ENCODE measurements at places on chromosomes 2 and 18.

GRCh38 chr18:37613253-37613565, 47.6 kb upstream of the CELF4 start:
- DNase-seq = no peak

GRCh38 chr2:208015475-208015874, 9.9 kb downstream of the PLEKHM3 start:
- DNase-seq = no peak

- no peak for DNase-seq
Measured at GRCh38 chr2:58539973-58540372, 298.8 kb upstream of the FANCL start.

- no peak for DNase-seq
Measured at GRCh38 chr2:134567666-134568065, 151.1 kb downstream of the TMEM163 start.

DNA sequence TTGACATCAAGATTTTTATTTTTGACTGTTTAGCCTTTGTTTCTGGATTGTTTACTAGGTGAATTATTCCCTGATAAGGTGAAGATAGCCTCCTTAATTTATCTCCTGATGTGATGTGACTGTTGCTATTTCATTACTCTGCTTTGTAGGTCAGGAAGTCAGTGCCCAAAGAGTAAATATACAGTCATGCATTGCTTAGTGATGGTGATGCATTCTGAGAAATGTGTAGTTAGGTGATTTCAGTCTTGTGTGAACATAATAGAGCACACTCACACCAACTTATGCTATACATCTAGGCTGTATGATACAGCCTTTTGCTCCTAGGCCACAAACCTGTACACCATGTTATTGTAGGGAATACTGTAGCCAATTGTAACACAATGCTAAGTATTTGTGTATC, 102.4 kb upstream of the THUMPD2 start:
- no peak for DNase-seq

GRCh38 chr2:232349946-232350635, 28.5 kb upstream of the ALPP start:
- no peak for DNase-seq

DNA sequence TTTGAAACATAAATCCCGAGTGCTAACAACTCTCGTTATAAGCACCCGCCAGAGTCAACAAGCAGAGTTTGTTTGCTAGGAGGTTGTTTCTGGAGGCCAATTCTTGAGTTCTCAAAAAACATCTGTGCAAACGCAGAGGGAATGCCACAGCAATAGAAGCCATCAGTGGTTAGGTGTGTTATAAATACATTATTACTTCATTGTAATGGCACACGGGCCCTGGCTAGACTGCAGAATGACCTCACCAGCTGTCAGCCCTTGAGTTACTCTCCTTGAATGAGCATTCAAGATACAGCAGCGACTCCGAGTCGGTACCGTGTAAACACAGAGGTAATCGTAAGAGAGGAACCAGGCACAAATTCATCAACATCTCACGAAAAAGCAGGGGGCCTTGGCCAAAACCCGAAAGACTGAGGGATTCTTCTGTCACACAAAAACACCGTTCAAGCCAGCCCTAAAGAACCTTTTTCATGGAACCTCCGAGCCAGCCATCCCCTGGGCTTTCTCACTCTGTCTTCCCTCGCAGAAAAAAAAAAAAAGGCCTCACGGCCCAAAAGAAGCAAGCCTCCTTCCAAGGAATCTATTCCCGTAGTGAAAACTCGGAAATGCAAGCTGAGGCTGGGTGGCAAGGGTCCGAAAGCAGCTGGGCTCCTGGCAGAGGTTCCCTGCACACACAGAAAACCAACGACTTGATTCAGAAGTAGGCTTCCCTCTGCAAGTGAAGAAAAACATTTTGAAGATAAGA, 133.7 kb upstream of the MEIS1 start:
- no peak for DNase-seq

DNA sequence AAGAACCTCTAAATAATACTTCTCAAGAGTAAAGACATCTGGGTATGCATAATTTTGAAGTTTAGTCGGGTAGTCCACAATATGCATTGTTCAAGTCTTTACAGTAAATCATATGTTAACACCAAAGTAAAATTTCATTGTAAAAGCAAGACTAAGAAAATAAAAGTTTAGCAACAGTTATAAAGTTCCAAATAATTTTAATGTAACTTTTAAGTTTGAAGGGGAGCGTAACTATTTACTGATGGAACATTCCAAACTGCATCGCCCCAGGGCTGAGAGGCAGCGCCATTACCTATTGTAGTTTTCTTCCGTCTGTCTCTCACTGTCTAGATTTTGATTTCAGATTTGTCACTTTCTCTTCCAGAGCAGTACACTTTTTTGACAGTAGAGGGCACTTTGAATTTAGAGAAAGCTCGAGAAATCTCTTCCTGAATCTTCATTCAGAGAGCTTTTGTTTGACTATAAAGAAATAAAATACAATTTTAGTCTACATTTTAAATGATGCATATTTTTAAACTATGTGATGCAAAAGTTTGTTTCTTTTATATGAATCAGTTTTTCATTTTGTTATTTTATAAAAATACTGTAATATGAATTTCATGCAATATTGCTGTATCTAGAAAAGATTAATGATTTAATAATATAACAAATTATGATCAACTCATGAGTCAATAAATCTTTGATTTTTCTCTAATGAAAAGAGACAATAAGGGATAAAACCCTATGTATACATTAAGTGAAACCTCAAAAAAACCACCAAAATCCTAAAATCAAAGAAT, 389.8 kb downstream of the FIGN start:
- no peak for DNase-seq

- no peak for DNase-seq
Measured at GRCh38 chr2:72166279-72166678, 18.6 kb upstream of the CYP26B1 start.

DNA sequence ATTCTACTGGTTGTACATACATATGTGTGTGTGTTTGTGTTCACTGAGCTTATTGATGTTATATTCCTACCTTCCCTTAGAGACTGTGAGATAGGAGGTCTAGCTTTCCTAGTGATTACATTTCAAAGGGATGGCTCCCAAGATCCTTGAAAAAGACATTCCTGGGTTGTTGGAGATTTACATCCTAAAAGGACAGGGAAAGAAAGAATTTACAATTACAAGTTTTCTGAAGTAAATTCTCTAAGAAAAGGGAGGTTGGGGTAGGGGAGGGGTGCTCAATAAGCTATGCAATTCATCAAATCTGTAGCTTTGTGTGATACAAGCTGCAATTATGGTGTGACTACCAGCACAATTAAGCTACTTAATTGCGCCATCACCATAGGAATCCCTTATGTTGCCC, 284.3 kb downstream of the NUP35 start:
- no peak for DNase-seq

DNA sequence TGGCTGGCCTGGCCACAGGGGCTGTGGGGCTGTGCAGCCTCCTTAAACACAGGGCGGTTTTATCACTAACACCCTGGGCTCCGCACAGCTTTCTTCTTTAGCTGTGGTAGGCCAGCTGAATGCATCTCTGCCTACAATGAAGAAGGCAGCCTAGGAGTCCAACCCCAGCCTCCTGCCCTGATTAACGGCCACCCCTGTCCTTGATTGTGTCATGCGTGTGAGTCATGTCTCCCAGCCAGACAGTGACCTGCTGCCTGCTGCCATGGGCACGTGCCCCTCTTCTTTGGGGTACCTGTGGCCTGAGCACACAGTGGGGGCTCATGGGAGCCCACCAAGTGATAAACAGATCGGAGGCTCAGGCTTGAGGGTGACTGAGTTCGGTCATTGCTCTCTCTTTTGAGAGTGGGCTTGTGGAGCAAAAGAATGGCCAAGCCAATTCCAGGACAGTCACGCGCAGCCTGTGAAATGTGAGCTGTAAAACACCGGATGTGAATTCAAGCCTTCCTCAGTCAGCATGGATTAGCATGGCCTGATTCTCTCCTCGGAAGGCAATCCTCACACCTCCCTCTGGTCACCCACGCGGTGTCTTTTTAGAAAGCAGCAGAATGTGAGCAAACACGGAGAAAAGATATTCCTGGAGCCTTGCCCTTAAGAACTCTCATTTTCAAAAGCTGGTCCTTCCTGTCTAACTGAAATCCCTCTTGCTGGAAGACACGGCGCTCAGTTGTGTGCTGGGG, 144.1 kb downstream of the CELF4 start:
- no peak for DNase-seq

DNA sequence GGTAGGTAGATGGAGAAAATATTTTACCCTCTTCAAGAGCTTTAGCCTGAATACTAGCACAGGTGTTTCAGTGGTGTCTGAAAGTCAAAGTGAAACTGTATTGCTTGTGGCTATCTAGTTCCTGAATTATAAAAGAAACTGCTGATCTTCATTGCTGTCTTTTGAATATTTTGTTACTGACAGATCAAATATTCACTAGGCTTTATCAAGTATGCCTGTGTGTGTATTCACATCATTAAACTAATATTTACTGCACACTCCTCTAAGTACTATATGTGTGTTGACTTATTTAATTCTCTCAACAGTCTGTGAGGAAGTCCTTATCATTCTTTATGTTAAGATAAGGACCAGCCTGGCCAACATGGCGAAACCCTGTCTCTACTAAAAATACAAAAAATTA, 139.6 kb downstream of the SOCS6 start:
- DNase-seq = no peak

GRCh38 chr2:218658671-218659257, 659 bp downstream of the ZNF142 start:
- DNase-seq = no peak

DNA sequence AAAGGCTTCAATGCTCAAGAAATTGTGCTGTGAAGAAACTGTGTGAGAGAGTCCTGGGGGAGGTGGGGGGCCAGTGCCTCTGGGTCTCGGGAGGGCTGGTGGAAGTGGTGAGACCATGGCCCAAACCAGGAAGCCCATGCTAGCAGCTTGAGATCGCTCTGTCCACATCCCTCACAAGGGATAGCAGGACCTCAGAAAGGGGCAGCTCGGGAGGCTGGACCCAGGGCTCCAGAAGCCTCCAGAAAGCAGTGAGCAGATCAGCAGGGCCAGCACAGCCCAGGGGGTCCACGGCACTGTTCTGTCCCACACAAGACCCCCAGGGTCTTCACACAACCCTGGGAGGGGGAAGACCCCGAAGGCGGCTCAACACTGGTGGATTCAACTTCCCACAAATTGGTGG, 24.1 kb downstream of the ST8SIA5 start:
- no peak for DNase-seq

DNA sequence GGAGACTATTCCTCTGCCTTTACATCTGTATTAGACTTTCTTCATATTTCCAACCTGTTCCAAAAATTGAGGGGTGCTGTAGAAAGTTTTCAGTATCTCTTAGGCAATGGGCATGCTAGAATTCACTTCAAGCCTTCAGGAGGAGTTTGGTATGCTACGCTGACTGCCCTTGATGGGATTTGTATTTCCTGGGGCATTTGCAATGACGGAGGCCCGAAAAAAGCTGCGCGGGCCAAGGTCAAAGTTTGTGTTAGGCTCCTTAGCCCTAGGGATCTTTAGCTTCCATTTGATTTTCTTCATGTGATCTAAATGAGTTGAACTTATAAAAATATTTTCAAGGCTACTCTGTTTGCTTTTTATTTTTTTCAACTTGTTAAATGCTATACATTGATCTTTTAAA, 5.1 kb downstream of the CPS1 start:
- DNase-seq = no peak

GRCh38 chr2:206832873-206833272, 67.5 kb downstream of the FASTKD2 start:
- no peak for DNase-seq

DNA sequence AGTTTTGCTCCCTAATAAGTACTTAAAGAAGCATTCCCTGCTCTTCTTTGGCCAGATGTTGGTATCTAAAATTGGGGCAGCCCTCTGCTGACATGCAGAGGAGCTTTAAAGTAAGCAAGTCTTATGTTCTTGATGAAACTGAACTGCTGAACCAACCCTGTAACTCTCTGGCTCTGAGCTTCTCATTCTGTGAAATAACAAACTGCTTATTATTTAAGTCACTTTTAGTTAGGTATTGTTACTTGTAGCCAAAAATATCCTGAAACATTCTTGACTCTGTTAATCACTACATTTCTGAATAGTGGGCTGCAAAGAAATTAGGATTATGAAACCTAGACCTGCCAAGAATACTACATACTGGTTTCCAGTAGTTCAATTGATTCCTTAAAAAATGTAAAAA, 15.5 kb downstream of the PPP3R1 start:
- DNase-seq = no peak

DNA sequence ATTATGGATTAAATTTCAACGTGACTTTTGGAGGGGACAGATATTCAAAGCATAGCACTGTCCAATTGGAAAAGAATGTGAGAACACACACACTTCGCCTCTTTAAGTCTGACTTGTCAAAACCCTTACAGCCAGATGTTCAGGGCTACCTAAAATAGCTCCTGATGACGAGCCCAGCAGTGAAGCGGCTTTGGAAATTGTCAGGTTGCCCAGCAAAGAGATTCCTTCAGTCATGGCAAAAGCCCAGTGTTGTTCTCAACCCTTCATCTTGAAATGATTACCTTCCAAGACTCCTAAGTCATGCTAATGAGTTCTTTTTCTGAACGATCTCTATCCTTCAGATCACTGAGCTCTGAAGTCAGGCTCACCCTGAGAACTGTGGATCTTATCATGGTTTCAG, 436.6 kb downstream of the LRATD1 start:
- peak; percentile 88 for DNase-seq

DNA sequence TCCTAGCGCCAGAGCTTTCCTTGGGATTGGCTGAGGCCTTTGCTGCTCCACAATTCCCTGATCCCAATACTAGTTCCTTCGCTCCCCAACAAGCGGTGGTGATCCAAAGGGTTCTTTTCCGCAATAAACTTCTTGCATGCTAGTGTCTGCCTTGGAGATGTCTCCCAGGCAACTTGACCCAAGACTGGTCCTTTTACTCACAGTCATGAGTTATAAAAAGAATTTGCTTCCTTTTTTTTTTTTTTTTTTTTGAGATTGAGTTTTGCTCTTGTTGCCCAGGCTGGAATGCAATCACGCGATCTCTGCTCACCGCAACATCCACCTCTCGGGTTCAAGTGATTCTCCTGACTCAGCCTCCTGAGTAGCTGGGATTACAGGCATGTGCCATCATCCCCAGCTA, 89.8 kb upstream of the SP3 start:
- DNase-seq = no peak

- DNase-seq = no peak
Measured at GRCh38 chr2:150903461-150903860, 358.2 kb downstream of the RBM43 start.

DNA sequence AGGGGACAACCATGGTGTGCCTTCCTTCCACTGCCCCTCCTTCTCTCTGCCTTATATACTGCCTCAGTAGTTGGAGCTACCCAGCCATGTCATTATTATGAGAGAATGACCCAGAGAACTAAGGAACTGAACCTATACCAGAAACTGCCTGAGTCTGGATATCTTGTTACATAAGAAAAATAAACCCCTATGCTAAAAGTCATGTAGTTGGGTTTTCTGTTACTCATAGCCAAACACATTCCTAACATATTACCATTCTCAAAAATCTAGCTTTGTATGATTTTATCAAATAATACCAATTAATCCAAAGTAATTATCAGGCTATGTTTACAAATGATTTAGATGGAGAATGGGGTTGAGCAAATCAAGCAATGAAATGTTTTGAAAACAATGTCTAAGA, 15.0 kb upstream of the KLF7 start:
- DNase-seq = no peak

- DNase-seq = no peak
Measured at GRCh38 chr18:48407358-48407757, 1.8 kb downstream of the ZBTB7C start.

- DNase-seq = no peak
Measured at GRCh38 chr2:232420463-232421188, 14.0 kb downstream of the ALPG start.

Data from fibroblast of skin of left biceps (primary cell).